ENCODE measurements at places on chromosomes 4 and X.

DNA sequence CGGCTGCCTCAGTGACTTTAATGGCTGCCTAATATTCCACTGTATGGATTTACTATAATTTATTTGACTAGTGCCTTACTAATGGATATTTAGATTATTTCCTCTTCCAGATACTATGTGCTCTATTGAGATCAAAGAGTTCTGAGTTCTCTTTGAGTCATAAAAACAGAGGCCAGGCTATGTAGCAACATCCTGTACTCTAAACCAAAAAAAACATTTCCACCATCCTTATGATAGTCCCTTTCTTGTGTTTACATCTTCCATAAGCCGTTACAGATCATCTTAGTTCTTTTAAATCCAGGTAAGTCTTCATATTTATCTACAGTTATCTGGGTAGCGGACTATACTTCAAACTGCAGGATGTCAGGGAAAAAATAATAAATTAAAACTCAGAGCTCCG, 56.6 kb upstream of the TMEM184C start:
- peak; percentile 34 for DNase-seq

- no peak for DNase-seq
Measured at GRCh38 chrX:64395568-64395929, 297 bp upstream of the MTMR8 start.

DNA sequence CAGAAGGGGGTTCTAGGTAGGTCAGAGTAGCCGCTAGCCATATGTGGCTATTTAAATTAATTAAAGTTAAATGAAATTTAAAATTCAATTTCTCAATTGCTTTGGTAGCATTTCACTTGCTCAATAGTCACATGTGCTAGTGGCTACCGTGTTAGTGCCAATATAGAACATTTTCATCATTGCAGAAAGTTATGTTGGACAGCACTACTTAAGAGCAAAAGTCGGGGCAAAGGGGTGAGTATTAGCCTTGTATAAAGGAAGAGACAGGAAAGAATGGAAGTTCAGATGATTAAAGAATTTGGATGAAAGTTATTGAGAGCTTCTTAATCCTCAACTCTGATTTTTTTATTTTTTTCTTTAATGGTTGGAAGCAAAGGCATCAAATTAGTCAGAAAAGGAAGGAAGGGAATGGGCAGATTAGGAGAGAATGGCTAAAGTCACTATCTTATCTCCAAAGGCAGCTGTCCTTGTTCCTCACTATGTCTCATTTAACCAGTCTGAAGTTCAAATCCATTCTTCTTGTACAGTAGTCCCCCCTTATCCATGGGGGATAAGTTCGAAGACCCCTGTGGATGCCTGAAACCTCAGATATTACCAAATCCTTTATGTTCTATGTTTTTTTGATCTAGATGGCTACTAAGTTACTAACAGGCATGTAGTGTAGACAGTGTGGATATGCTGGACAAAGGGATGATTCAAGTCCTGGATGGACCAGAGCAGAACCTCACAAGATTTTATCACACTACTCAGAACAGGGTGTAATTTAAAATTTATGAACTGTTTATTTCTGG, 22.9 kb downstream of the OCIAD1 start:
- DNase-seq = no peak

GRCh38 chr4:163330916-163331628, 1.3 kb downstream of the NPY1R start:
- no peak for DNase-seq

DNA sequence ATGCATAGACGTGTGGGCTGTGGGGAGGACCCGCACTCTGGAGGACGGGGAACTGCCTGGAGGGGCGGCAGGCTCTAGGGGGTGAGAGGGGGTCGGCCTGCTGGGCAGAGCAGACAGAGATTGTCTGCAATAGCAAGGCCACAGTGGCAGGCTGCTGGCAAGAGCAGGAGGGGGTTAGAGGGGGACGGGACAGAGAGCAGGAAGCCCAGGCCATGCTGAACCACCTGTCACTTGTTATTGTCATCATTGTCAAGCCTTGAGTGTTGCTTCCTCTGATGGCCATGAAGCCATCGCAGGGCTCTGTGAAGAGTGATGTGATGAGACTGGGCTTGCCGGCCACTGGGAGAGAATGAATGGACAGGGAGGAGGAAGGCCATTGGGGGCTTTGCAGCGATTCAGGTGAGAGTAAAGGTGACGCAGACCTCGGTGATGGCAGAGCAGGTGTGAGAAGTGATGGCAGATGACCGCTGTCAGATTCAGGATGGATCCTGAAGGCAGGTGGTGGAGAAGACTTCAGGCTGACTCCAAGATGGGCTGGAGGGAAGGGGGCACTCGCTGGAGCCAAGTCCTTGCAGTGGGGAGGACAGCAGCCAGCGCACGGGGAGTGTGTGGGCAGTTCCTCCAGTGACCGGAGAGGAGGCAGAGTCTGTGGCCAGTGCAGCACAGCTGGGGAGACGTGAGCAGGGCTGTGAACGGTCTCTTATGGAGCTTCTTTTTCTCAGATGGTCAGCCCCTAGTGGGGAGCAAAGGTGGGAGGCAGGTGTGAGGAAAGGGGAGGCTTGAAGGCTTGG, 43.6 kb downstream of the HTT-AS start:
- no peak for DNase-seq

DNA sequence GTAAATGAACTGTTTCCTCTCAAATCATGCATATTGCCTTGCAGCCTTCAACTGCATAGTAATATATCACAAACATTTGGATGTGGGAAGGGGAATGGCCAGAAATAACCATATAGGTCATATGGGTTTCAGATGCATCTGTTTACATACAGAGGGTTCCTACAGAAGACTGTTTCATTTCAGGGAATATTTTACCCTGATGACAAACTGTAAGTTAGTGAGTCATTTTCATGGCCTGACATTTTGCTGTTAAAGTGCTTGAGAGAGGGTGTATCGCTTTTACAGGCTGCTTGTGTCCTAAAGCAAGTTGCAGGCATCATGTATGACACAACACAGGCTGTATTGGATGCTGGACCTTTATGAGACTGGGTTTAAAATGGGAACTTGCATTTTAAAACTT, 25.5 kb upstream of the AMOT start:
- DNase-seq = no peak

- no peak for DNase-seq
Measured at GRCh38 chr4:41715155-41715554, 33.4 kb downstream of the PHOX2B start.

DNA sequence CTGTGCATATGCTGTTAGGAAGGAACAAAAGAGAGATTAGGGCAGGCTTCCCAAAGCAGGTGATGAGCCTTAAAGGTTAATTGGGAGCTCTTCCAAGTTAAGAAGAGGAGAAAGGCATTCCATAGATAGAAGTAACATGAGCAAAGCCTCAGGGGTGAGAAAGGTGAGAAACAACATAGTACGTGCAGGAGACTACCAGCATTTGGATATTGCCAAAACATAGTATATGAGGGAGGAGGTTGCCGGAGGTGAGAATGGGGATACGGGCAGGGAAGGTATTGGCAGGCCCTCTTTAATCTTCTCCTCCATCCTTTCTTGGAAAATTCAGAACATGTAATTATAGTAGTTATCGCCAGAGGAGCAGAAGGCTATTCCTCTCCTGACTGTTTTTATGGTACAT, 96.1 kb upstream of the MBNL3 start:
- DNase-seq = no peak

DNA sequence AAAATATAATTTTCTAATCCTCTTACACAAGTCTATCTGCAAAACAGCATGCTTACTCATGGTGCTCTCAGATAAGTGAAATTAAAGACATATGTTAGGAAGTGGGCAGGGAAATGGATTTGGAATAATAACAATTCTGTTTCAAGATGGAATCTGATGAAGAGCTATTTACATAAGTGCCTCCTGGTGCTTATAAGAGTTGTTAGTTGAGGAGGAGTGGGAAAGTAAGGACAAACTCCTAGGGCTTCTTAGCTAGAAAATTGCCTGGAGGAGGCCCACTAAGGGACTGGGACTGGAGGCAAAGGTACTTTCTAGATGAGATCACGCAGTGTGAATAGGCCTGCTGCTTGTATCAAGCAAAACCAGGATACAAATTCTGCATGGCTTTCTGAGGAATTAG, 939.8 kb downstream of the GLUD2 start:
- peak; percentile 68 for DNase-seq

DNA sequence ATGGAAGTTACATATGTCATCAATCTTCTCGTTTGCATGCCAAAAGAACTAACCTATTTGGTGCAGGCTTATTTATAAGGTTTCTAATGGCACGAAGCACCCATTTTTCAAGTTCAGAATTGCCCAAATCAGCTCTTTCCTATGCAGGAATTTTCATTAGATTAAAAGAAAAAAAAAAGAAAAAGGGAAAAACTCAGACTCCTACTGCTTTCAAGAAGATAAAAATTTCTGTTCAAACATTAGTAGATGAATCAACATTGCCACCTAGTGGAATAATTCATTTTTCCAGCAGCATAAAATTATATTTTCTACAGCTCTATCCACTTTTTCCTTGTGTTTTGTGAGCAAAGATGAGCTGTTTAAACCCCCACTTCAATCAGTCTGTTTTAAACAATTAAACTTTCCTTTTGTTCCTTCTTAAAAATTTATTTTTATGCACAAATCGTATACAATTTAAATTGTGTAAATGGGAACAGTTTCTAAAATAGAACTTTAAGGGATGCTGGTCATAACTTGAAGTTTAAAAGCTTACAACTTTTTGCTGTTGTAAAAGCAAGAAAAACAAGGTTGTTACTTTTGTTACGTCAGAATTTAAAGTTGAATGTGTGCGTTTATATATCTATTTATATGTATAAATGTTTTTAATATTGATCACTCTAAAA, 309.9 kb downstream of the ARAP2 start:
- DNase-seq = peak; percentile 8
